CD4-positive, alpha-beta T cell treated with Interleukin-4 for 4 hours (primary cell): ENCODE measurements at places on chromosomes 4 and X.

GRCh38 chr4:113840861-113841260, 79.3 kb upstream of the CAMK2D start:
- DNase-seq, result no peak

DNA sequence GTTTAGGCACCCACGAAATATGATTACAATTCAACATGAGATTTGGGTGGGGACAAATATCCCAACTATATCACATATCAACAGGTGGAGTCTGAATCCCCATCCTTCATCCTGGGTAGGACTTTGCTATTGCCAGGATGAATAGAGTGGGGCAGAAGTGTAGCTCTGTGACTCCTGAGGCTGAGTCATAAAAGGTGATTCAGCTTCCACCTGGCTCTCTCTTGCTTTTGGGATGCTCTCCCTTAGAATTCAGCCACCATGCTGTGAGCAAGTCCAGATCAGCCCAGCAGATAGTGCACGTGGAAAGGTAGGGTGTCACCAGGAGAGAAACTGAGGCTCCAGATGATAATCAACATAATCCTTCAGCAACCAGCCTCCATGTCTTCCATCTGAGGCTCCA, 193.8 kb upstream of the BCOR start:
- no peak for DNase-seq

DNA sequence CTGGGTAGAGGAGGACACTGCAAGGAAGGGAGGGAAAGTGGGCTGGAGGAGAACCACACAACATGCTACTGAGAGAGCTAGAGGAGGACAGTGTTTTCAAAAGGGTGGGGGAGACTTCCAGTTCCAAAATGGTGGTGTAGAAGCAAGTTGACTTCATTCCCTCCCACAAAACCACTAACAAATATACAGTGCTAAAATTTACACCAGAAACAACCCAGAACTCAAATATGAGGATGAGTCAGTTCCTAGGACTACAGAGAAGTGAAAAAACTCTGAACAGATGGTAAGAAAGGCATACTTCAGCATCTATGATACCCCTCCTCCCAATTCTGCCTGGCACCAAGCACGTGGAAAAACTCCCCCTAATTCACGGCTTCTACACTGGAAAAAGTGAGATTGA, 9.8 kb downstream of the AADAT start:
- no peak for DNase-seq

DNA sequence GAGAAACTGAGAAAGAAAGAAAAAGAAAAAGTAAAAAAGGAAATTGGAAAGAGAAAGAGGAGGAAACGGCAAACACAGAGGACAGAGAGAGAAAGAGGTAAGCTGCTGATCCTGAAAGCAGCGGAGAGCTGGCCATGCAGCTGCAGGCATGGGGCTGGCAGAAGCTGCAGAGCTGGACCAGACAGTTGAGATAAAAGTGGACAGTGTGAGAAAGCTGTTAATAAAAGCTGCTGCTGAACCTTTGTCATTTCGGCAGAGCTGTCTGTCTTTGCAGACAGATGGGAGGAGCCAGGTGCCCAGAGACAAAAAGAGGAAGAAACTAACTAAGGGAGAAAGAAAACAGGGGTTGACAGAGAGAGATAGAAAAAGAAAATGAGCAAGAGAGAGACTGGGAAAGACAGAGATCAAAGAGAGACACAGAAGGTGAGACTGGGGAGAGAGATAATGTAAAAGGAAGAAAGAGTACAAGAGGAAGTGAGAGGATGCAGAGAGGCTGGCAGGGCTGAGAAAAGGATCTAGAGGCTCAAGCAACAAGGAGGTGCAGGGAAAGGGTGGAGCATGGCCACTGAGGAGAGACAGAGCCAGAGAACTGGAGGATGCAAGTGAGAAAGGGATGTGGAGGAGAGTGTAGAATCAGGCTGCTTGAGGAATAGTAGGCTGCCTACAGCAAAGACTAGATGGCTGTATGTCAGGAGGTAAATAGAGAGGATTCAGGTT, 376.8 kb upstream of the FGF16 start:
- DNase-seq, result no peak

GRCh38 chrX:154366666-154367055, 7.8 kb downstream of the FLNA start:
- DNase-seq, result no peak

- no peak for DNase-seq
Observed at GRCh38 chrX:53094582-53094905, 602 bp downstream of the KANTR start.

DNA sequence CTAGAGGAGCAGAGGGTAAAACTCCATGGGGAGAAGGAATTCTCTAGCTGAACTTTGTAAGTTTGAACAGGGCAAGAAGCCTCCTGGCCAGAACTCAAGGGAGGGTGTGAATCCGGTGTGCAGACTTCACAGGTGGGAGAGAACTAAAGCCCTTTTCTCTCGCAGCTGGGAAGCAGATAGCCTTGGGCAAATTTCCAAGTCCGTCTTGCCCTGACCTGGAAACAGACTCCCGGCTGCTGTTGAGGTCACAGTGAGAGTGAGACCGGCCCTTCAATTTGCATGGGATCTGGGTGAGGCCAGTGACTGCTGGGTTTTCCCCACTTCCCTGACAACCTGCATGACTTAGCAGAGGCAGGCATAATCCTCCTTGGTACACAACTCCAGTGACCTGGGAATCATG, 94.5 kb upstream of the ZNF827 start:
- no peak for DNase-seq

DNA sequence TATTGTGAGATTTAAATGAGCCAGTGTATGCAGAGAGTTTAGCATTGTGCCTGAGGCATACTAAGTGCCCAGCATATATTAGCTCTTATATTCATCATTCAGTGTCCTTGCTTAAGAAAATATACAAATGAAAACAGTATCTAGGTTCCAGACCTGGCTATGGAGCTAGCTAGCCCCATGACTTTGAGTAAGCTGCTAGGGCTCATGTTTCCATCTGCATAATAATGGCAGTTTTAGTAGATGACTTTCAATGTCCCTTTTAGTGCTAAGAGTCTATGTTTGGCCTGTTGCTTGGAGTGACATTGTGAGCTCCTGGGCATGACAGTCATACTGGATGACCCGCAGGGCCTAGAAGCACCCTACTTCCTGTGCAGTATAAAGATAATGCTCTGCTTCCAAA, 435.3 kb downstream of the ZIC3 start:
- no peak for DNase-seq

- DNase-seq, result no peak
Observed at GRCh38 chr4:112110059-112110425, 35.2 kb upstream of the FAM241A start.

GRCh38 chrX:100447655-100448397, 37.8 kb upstream of the PCDH19 start:
- no peak for DNase-seq
